ENCODE measurements at places on chromosomes 3 and 15. TPM values are rescaled to one million over a fixed set of nuclear protein-coding genes. Genes with fewer than 3 reads are reported as not detected.

GRCh38 chr15:99906311-99906710 is 173.1 kb upstream of the LYSMD4 start:
- no peak for DNase-seq

GRCh38 chr3:67386451-67386850 is 268.0 kb downstream of the SUCLG2 start:
- no peak for DNase-seq

GRCh38 chr15:91879158-91879557 is 25.6 kb downstream of the SLCO3A1 start:
- no peak for DNase-seq

DNA sequence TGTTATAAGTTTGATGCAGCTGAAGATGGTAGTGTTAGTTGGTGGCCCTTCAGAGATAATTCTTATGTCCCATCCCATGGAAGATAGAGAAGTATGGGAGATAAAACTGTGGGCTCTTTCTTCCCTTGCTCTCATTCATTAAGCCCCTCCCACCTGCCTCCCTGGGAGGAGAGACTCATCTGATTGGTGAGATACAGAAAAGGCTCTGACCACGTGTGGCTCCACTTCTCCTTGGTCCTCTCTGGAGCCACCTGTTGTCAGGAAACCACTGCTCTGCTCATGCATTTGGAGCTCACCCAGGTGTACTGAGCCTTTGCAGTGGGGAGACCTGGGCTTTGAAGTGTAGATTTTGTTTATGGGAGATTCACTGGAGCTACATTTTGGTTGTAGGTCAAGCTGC is 293.2 kb upstream of the RASGRP1 start:
- DNase-seq, result no peak

DNA sequence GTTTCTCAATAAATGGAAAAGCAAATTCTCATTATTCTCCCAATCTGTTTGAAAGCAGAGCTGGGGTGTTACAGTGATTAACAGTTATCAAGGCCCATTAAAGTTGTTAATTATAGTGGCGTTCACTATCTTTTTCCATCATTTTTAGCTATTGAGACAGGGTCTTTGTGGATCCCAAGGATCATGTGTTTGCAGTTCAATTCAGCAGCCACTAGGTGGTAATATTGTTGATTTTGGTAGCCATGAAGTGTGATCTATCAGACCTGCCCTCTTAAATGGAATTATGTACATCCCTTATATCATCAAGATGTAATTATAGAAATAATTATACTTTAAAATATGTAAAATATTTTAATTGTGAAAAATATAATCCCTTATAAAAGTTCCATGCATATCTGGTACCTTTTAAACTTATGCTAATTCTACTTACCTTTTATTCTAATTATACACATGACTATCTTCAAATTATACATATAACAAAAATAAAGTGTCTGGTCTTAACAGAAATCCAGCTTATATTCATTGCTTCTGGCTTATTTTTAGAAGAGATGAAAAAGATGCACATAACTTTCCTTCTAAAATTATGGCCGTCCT is 126.4 kb downstream of the GREM1 start:
- DNase-seq, result no peak

- DNase-seq, result no peak
Measured at GRCh38 chr3:8768364-8769087, 887 bp downstream of the OXTR start.

DNA sequence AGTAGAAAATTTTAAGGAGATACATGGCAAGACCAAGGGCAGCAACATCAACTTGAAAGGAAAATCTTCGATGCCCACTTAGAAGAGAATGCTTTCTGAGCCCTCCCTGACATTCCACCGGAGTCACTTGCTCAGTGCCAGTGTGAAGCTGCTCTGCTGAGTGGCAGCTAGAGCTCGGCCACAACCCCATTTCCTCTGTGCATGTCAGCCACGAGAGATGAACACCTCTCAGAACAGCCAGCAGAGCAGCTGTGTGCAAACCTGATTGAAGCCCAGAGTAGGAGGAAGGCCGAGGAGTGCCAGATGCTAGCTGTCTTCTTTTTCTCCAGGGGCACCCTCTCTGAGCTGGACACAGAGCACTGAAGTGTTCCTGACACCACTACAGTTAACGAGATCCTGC is 12.2 kb downstream of the TARS3 start:
- DNase-seq, result no peak

GRCh38 chr3:28841441-28841840 is 439.4 kb upstream of the RBMS3 start:
- DNase-seq, result no peak

GRCh38 chr15:98881526-98882520 is 125.8 kb downstream of the PGPEP1L start:
- no peak for DNase-seq

DNA sequence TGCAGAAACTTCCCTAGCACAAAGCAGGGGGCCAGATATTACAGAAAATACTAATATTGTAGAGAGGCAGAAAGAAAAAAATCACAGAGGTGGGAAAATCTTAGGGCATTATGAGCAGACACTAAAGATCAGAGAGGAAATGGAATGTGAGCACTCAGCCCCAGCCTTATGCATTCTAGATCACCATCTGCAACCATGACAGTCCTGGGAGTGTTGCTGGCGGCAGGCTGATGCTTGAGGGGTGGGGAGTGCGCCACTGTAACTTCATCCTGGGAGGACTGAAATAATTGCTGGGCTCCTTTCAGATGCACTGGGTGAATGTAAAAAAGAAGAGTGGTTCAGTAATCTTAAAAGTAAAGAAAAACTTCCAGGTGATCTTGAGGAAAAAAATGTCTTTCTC is 427.6 kb upstream of the SEMA6D start:
- no peak for DNase-seq

DNA sequence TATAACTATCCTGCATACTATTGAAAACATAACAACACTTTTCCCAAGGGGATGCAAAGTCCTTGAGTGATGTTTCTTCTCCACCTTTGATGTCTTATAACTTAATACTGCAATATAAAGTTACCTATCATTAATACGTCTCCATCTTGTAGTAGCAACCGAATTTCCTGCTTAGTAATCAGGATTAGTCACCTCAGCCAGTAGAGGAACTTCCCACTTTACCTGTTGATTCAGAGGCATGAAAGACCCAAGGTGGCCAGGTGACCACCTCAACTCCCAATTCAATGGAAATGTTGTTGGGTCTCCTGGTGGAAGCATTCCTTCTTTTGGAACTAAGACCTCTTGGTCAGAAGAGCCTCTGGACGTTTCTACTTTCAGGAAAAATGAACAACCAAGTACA is 3.5 kb upstream of the TMCC1 start:
- DNase-seq, result no peak

GRCh38 chr3:135368316-135368715 is 573.3 kb downstream of the EPHB1 start:
- DNase-seq, result no peak

DNA sequence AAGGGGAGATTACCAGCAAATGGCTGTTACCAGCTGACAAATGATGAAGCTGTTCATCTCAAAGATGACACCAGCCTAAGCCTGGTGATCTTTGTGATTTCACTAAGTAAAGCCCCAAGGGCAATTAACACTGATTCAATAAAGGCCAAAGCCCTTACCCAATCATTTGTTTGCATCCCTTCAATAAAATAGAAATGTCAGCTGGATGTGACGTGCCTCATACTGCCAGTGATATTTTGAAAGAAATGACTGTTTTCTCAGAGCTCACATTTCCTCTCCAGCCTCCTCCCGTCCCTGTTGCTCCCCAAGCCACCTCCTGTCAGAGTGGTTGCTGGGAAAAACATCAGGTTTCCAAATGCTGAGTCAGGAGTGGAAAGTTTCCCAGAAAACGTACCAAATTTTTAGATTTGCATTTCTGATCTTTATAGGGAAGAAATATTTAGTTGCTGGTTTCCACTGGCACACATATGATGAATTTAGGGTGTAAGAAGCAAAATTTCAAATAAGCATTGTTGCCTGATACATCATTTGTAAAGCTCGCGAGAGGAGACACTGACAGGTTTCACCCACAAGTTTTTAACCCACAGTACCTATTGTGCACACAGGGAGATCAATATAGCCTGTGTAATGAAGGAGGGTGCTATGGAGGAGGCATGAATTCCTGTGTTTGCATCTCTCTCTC is 21.0 kb downstream of the C2CD4A start:
- DNase-seq, result no peak

- no peak for DNase-seq
Measured at GRCh38 chr3:38152609-38153008, 12.7 kb upstream of the OXSR1 start.

- DNase-seq, result no peak
Measured at GRCh38 chr15:85306946-85307686, 73.3 kb upstream of the AKAP13 start.

GRCh38 chr15:94235646-94236045 is 4.3 kb downstream of the MCTP2 start:
- no peak for DNase-seq

- no peak for DNase-seq
Measured at GRCh38 chr3:118447339-118447738, 587.3 kb downstream of the IGSF11 start.

GRCh38 chr15:73935547-73935946 is 9.3 kb downstream of the LOXL1 start:
- DNase-seq, result no peak

DNA sequence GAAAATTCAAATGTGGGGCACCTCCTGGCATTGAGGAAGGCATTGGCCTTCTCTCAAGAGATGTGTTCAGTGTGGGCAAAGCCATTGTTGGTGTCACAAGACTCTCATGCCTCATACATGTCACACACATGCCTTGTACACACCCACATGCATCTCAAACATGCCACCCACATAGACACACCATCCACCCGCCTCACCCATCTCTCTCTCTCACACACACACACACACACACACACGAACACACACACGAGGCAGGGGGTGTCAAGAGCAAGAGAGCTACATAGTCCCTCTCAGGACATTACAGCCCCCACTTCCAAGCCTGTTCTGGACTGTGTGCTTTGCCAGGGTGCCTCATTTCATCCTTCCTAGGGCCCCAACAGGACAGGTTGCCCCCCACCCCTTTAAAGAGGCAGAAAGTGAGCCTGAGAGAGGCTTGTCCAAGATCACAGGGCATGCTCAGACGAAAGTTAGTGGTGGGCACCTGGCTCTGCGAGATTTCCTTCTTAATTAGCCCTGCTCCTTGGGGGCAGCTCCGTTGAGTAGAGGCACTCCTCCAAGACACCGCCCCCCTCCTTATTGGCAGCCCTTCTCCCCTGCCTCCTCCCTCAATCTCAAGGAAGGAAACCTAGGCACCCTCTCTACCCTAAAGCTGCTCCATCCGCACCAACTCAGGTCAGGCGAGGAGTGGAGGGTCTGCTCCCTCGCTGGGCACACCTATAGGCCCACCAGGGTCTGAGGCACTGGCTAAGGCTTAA is 50.5 kb upstream of the CCDC174 start:
- DNase-seq, result no peak

- DNase-seq, result peak; percentile 62
Measured at GRCh38 chr15:63043335-63044076, 959 bp downstream of the TPM1 start.

DNA sequence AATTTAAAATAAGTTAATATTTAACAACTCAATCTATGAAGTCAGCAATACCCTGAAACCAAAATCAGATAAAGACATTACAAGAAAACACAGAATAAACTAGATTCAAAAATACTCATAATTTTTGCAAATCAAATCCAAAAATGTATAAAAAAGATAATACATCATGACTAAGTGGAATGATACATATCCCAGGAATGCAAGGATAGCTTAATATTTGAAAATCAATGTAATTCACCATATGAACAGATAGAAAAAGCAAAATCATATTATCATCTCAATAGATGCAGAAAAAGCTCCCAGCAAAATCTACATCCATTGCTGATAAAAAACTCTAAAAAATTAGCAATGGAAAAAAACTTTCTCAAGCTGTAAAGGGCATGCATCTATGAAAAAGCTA is 70.5 kb downstream of the SETMAR start:
- DNase-seq, result no peak

DNA sequence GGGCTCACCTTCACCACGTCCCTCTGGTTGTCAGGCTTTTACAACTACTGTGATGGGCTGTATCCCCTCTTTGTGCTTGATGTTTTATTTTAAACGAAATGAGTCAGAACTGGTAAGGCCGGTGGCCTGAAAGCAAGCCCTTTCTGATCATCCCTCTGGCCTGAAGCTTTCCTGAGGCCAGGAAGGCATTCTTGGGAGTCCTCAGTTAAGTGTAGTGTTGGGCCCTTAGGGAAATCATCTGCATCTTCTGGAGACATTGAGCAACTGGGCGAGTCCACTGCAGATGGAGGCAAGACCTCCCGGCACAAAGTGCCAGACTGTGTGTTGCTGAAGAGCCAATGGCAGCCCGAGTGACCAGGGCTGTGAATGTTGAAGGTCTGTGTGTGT is 33.0 kb upstream of the AMOTL2 start:
- no peak for DNase-seq

DNA sequence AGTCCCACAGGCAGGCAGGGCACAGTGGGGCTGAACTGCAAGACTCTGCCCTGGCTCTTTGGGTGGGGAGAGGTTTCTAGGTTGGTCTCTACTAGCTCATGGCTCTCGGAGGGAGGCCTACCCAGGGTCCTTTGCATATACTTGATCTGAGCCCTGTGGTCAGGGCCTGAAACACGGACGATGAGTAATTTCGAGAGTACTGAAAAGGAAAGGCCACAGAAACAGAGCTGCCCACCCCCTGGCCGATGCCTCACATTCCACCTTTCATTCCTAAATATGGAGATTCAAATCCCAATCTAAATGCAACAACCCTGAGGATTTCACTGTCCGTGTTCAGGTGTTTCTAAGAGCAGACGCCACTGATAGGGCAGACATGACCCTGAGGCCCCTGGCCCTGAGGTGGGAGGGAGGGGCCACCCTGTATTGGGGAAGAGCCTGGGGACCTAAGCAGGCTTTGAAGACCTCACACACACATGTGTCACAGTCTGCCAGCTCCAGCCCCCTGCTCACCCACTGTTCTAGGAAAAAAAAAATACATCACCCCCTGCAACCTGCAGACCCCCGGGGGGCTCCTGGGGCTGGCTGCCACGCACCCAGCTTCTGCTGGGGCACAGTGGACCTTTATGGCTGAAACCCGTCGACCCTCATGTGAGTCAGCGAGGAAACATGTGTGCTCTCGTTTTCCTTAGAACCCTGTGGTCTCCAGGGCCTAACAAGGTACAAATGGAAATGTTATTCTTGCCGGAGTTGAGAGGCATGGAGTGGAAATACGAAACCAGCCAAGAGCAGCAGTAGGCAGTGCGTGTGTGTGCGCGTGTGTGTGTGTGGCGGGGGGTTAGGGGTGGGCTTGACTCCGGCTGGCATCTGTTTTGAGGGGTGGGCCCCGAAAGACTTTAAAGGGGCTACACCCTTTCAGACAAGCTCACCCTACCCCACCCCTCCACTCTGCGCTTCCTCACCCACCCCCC is 112.7 kb downstream of the CHSY1 start:
- DNase-seq, result no peak

- no peak for DNase-seq
Measured at GRCh38 chr15:89648106-89649012, 6.9 kb downstream of the KIF7 start.

COMMD4 gene
- 42.5 TPM for total RNA-seq

LSAMP gene
- 0.22 TPM for total RNA-seq

GOLGA6L7 gene
- not detected for total RNA-seq

TRAIP gene
- total RNA-seq, result 1.1 TPM

SI gene
- total RNA-seq, result not detected

ADAMTS17 gene
- total RNA-seq, result 21.4 TPM

TLNRD1 gene
- total RNA-seq, result 7.4 TPM

ISG20 gene
- 16.8 TPM for total RNA-seq

P4HTM gene
- 10.1 TPM for total RNA-seq

ARPP19 gene
- total RNA-seq, result 52.0 TPM

Data from right lobe of liver (tissue), 6 donors.